GM20000 (cell line): ENCODE measurements at places on chromosomes 2 and 18.

GRCh38 chr2:4533806-4534205 is 830.4 kb downstream of the DCDC2C start:
- DNase-seq, result no peak

DNA sequence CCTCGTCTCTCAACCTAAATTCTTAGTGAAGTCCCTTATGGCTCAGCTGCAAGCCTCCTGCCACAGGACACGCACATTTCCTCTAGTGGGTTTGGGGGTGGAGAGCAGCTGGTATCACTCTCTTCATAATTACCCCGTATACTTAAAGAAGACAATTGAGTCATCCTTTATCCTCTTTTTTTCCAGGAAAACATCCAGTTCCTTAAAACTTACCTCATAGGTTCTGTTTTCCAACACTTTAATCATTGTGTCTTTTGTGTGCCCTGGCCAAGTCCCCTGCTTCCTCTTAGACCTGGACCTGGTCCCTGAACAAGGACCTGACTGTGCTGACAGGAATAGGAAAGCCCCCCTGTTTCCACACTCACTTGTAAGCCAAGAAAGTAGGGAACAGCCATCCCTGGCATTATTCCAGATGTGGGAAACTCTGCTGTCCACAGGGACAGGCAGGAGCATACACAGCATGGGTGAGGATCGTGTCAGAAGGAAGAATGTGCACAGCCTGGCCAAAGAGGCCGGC is 42.3 kb upstream of the MYO1B start:
- no peak for DNase-seq

- DNase-seq, result no peak
Measured at GRCh38 chr2:147933931-147934330, 86.6 kb downstream of the ORC4 start.

DNA sequence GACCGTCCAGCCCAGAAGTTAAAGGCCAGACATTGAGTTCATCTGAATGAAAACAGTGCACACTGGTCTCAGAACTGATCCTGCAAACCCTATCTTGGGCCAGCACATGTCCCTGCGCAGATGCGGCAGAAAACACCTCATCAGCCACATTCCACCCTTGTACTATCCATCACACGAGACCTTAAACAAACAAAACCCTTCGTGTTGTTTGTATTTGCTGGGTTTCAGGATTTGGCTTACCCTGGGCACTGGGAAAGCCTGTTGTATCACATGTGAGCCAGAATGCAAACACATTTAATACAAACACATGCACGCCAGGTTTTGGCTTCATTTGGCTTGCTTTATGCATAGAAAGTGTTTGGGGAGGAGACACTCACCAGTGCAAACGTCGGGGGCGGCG is 12.5 kb downstream of the WIPF1 start:
- no peak for DNase-seq

DNA sequence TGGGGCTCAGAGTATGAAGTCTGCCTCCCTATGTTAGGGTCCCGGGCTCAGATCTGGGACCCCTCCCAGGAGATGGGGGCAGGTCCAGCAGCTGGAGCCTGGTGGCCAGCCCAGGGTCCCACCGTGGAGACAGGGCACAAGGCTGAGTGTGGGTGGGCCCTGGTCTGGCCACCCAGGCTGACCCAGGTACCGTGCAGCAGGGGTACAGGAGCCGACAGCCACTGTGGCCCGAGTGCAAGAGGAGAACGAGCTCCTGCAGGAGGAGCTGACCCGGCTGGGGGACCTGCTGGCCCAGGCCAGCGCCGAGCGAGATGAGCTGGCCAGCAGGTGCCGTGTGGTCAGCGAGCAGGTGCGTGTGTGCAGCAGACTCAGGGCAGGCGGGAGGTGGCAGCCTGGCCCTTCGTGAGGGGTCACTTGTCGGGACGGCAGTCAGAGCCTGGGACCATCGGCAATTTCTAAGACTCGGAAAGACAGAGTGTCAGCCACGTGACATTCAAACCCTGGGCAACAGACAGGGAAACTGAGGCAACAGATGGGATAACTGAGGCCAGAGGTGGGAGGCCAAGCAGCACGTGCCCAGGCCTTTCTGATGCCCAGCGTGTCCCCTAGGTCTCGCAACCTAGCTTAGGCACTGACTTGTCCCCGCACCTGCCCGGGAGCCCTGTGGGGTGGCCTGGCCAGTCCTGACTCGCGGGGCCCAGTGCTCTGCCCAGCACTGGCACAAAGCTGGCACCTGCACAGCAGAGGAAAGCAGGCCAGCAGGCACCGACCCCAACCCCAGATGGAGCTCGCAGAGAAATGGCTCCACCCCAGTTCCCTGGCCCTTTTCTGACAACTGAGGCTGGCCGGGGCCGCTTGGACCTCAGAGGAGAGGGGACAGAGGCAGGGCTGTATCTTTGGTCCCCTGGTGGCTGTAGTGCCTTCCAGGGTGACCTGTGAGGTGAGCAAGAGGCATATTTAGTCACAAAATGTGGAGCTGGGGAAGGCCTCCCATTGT is 13.9 kb downstream of the CROCC2 start:
- DNase-seq, result no peak

DNA sequence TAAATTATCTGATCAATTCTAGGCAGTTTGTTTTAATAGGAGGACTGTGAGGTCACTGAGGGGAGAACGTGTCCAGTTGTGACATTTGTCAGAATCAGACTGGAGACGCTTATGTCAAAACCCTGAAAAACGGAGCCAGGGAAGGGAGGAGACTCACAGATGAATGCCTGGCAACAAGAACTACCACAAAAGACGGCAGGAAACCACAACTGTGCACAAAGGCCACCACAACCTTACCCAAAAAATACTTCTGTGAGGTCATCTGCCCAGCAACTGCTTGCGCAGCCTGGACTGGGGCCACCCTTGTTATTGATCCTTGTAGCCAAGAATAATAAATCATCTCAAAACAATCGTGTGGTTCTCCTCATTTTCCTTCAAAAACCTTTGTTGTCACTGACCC is 173.0 kb upstream of the ALKAL2 start:
- peak; percentile 53 for DNase-seq
